ENCODE measurements at places on chromosomes 3 and 15.

DNA sequence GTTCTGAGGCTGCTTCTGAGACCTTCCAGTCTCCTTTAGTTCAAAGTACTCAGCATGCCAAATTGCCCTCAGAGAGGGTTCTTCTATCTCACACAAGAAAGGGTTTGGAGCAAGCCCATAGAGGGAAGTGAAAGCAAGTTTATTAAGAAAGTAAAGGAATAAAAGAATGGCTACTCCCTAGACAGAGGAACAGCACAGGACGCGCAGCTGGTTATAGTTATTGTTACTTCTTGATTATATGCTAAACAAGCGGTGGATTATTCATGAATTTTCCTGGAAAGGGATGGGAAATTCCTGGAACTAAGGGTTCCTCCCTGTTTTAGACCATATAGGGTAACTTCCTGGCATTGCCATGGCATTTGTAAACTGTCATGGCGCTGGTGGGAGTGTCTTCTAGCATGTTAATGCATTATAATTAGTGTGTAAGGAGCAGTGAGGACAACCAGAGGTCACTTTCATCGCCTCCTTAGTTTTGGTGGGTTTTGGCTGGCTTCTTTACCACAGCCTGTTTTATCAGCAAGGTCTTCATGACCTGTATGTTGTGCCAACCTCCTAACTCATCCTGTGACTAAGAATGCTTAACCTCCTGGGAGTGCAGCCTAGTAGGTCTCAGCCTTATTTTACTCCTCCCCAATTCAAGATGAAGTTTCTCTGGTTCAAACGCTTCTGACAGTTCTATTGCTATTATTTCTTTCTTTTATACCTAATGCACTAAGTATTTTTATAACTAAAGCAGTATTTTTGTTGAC is 26.3 kb downstream of the SCN11A start:
- DNase-seq = no peak

- DNase-seq = no peak
These were observed 105.2 kb upstream of the RNF7 start for GRCh38 chr3:141632779-141633374.

DNA sequence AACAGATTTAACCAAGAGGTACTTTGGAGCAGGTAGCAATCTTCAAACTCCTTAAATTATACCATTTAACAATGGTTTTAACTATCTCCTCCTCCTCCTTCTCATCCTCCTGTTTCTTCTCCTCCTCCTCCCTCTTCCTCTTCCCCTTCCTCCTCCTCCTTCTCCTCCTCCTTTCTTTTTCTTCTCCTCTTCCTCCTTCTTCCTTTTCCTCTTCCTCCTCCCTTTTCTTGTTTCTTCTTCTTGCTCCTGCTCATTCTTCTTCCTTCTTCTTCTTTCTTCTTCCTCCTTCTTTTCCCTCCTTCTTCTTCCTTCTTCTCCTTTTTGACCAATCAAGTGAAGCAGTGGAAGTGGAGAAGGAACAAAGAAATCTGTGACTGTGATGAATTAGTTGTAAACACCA is 14.1 kb downstream of the PATL2 start:
- DNase-seq = no peak

DNA sequence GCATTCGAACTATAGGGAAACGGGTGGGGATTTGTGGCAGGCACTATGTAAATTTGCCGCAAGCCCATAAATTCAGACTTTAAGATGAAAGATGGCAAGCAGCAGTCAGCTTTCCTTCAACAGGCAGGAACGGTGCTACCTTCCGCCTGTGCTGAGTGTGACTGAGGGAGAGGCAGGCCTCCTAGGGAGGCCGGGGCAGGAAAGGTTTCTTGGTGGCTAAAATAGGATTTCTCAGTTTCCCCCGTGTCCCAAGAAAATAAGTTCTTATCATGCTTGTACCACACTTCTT is 12.5 kb downstream of the FLNB start:
- no peak for DNase-seq

GRCh38 chr3:77599948-77600347 is 560.0 kb downstream of the ROBO2 start:
- DNase-seq = no peak

All from head of caudate nucleus (tissue), 42 donors.